ENCODE measurements at places on chromosomes 2 and 18.

DNA sequence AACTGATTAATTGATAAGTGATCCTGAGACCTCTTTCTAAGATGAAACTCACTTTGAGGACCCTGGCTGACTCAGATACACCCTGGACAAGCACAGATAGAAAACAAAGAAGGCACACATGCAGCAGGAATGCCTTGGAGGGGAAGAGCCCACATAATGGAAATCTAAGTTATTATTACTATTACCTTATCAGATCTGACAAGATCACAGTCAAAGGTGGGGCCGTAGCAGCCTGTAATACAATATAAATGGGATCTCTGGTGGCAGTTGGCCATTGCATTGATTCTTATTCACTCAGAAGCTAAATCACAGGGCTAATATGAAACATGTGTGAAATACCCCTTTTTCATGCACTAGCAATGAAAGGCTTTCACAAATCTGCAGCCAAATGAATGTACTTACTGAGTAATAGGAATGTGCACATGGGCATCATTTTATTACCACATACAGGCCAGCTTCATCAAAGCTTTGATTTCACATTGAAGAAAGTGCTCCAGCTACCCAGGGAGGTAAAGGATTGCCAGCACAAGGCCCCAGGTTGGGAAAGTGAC lies 84.0 kb downstream of the ZBTB7C start:
- DNase-seq, result no peak

DNA sequence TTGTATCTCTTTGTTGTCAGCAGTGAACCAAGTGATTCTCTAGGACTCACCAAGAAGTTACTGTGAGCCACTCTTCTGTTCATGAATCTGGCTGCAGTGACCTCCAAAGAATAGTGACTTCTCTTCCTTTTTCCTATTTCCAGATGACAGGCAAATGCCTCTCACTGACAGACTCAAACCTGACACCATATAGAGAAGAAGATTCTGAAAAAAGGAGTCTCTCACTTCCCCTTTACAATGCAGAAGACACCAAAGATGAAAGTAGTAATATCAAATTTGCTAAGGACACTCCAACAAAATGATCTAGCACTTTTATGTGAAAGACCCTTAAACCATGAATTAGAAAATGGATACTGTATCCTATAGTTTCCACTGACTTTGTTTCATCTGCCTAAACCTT lies 44.4 kb upstream of the SETBP1 start:
- no peak for DNase-seq

DNA sequence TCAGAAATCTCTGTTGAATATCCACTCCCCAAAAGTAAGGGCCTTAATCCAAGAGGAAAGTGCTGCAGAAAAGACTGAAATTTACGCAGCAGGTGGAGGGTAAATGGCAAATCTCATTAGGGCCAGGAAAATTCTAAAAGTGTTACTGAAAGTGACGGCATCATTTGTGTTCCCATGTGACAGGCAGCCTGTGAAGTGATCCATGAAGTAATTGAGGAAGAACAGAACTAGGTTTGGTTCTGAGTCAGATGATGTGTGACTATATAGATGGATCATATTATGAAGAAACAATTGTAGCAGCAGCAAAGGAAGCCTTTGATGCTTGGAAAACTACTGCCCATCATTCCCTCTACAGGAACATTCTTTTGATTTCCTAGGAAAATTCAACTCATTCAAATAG lies 401.2 kb downstream of the TGIF1 start:
- DNase-seq, result no peak

- DNase-seq, result no peak
Measured at GRCh38 chr18:62287781-62288664, 37.1 kb upstream of the TNFRSF11A start.

GRCh38 chr18:56199580-56200330 lies 438.6 kb downstream of the TXNL1 start:
- DNase-seq, result no peak

DNA sequence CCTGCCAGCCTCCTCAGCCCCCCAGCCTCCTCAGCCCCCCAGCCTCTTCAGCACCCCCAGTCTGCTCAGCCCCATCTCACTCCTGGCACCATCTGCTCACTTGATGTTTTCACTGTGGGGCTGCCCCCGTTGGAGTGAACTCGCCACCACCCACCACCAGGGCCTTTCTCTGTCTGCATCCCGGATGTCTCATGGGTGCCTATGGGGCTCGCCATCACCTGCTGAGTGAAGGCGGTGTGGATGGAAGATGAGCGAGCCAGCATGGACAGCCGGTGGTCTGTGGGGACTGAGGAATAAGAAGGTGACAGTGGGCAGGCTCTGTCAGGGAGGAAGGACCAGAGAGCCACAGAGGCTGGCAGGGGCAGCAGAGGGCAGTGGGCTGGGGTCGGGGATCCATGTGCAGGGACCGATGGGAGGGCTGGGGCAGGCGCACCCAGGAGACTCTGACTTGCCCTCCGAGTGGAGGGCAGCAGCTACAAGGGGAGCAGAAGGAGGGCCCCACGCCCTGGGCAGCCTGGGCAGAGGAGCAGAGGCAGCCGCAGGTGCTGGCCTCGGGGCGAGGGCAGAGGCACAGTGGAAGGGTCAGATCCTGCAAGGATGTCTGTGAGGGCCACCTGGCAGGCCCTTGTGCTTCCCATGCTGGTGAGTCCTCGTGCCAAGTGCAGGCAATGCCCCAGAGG lies 74.7 kb upstream of the ODC1 start:
- DNase-seq, result no peak

All from stimulated activated CD4-positive, alpha-beta T cell treated with anti-CD3 and anti-CD28 coated beads, Interleukin-15, amount 100 ng/mL, for 48 hours (primary cell).